ENCODE measurements at places on chromosomes 2 and 18.

DNA sequence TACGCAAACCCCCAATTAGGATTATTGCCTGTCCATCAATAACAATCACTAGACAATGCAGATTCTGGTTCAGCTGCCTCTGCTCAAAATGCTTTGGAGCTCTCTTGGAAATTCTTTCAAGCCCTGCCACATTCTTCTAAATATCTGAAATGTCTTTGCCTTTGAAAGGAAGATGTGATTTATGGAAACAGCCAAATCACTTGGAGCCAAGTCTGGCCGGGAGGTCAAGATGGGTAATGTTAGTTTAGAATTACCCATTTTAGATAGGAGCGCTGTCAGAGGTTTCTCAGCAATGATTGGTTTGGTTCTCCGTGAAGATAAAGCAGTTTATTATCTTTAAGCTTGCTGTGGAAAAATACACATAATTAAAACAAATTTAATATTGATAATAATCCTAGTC is 306.7 kb downstream of the SETBP1 start:
- no peak for DNase-seq

GRCh38 chr18:11274144-11274794 is 124.9 kb upstream of the PIEZO2 start:
- DNase-seq, result no peak

GRCh38 chr2:129779783-129780182 is 199.7 kb upstream of the RAB6C start:
- no peak for DNase-seq

DNA sequence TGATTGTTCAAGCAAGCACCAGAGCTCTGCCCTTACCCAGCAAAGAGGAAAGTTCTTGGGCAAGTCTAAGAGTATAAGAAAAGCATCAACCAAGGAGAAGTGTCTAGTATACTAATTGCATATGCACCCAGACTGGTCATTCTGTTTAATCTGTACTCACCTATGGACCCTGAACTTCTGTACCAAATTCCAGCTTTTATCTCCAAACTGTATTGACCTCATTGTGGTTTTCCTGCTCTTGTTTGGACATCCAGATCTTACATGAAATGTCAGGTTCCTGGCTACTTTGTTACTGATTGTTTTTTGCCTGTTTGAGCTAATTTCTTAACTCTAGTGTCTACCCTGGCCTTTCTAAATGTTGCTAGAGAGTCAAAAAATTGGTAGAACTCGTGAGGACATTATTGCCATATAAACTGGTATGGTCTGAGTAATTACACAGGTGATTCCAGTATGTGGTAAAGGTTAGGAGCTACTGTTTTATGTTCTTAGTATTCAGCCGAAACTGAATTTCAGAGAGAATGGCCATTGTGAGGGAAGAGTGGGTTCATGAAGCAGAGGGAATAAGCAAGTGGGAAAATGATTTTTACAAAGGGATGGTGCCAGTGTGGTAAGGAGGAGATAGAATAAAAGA is 146.3 kb downstream of the HNMT start:
- no peak for DNase-seq

DNA sequence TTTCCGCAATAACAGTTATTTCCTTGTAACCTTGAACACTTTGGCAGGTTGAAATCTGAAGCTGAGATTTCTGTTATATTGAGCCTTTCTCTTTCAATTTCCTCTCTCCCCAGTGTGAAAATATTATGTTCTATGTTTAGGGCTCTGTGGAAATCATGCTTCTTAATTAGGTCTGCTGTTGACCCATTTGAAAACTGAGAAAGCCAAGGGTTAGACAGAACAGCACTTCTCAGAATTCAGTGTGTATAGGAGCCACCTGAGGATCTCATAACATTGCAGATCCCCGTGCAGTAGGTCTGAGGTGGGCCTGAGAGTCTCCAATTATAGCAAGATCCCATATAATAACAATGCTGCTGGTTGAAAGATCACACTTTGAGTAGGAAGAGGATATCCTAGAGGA is 230.2 kb upstream of the NT5C1B start:
- no peak for DNase-seq

DNA sequence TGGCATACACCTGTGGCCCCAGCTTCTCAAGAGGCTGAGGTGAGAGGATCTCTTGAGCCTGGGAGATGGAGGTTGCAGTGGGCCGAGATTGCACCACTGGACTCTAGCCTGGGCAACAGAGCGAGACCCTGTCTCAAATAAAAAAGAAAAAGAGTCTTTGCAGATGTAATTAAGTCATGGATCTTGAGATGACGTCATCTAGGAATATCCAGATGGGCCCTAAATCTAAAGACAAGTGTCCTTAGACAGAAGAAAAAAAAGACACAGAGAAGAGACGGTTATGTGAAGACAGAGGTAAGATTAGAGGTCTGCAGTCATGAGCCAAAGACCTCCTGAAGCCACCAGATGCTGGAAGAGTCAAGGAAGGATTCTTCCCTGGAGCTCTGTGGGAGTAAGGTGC is 74.3 kb downstream of the RHOB start:
- DNase-seq, result no peak

GRCh38 chr2:73821227-73821626 is 7.5 kb upstream of the STAMBP start:
- DNase-seq, result no peak

DNA sequence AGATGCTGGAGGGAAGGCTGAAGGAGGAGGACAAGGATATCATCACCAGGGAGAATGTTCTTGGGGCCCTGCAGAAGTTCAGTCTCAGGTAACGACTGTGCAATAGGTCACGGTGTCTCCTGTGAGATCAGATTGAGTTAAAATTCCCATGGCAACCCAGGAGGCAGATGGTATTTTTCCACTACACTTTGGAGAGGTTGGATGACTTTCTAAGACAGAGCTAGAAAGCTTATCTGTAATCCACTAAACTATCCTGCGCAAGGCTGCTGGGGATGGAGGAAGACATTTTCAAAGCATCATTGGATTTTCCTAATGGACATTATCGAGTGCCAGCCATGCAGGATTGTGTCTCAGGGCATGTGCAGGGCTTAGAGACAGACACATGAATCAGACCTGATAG is 74.6 kb downstream of the ARMC9 start:
- no peak for DNase-seq

DNA sequence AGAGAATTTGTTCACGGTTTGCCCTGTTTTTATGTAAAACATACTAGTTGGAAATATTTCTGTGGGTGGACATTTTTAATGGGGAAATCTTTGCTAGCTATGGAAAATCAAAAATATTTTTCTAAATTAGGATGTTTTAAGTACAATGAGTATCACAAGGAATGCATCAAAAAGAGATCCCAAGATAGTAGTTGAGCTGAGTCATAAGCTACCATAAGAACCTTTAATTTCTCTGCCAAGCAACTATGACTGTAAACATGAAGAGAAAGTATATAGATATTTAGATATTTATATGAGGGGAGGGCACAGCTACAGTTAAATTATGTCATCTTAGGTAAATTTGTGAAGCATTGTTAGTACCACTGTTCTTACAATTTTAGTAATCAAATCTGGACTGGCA is 646.2 kb downstream of the XIRP2 start:
- no peak for DNase-seq

DNA sequence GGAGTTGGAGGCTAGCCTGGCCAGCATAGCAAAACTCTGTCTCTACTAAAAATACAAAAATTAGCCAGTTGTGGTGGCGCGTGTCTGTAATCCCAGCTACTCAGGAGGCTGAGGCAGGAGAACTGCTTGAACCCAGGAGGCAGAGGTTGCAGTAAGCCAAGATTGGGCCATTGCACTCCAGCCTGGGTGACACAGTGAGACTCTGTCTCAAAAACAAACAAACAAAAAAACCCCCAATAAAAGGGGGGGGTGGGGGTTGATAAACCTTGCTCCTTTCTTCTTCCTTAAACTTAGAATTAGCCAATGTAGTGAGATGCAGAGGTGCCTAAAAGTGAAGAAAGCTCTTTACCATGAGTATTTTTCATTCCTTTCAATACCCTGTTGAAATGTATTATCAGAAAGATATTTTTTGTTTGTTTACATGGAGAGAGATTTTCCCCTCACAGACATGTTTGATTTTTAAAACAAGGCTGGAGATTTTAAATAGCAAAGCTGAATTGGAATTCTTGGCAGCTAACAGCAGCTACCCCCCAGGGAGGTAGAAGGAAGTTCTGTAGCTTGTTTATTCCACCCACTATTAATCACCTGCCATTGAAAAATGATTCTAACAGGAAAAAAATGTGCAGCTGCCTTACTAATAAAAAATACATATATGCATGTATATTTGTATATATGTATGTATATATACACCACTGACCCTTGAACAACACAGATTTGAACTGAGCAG is 48.6 kb downstream of the GYPC start:
- DNase-seq, result no peak

DNA sequence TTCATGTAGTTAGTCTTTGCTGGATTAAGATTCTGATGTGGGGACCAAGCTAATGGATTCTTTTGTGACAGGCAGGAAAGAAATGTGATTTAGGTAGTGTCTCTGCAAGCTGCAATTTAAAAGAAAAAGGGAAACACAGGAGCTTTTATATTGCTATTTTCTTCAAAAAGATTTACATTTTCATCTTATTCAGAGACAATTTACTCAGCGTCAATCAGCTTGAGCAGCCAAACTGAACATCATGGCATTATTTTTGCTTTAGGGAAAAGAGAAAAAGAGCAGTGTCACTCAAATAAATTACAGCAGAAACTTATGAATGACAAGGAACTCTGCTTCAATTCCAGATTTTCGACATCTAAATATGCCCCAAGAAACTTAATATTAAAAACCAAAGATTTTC is 67.4 kb downstream of the PLA2R1 start:
- DNase-seq, result no peak

- DNase-seq, result no peak
Measured at GRCh38 chr2:2706306-2706705, 375.2 kb upstream of the MYT1L start.

DNA sequence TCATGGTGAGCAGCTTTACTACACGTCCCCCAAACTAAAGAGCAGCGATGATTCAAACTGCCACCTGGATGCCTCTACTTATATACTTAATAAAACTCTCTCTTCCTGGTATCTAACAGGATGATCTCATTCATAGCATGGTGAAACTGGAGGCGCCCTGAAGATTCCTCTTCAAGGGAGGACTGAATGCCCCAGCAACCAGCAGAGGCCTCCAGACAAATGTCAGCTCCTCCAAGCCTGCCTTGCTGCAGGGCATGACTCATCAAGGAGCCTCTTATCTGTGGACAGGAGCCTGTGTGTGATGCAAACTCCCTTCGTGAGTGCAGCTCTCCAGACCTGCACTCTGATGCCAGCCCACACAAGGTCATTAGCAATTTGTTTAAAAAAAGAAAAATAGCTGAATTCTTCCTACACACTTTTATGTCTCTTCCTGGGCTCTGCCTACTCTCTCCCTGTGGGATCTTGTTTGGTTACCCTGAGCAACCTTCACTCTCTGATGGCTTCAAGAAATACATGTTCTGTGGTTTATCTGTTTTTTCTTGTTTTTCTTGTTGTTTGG is 30.2 kb downstream of the LONRF2 start:
- DNase-seq, result peak; percentile 35

GRCh38 chr2:211390536-211391188 is 834.3 kb downstream of the CPS1 start:
- DNase-seq, result peak; percentile 64

GRCh38 chr2:25566694-25567093 is 106.7 kb downstream of the DTNB start:
- no peak for DNase-seq

DNA sequence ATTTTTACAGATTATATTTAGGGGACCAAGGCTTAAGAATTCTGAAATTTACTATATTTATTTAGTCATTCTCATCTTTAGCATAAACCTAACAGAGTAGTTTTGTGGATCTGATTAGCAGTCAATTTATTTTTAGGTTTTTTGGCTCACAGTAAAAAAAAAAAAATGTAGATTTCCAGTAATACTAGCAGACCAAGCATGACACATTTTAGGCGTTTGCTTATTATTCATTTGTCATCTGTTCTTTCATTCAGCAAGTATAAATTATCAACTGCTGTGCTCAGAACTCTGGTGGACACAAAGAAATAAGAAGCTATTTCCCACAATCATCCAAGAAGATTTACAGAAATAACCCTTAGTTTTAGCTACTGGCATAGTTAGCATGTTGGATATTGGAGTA is 20.6 kb downstream of the PDE1A start:
- no peak for DNase-seq

DNA sequence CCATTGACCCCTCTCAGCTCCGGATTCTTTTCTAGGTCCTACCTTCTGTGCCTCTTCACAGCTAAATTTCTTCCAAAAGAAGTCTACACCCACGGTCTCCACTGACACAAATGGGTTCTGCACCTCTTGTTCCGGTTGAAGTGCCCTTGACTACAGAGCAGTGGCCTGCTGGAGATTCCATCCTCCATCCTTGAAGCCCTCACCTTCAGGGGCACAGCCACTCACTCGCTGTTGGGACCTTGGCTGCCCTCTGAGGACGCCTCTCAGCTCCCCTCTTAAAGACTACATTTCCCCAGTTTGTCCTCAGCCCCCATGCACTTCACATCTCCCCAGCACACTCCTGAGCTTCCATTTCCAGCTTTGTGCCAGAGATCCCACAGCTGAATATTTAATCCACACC is 226.3 kb downstream of the ATAD2B start:
- no peak for DNase-seq

DNA sequence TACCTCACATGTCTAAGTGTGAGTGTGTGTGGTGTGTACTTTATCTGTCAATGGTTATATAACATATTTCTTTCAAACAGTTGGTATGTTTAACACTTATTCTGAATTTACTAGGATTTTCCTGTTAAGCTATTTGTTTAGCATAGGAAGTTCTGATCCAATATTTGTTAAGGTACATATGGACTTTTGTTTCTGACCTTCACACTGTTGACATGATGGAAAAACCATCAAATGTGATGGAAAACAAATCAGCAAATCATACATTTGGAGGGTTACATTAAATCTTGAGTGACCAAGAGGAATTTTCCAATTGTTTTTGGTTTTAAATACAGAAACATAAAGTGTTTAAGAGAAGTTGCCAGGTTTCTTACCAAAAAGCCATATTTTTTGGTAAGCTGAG is 638.9 kb downstream of the STK39 start:
- no peak for DNase-seq

GRCh38 chr18:6313415-6313814 is 101.3 kb downstream of the L3MBTL4 start:
- DNase-seq, result no peak

Data from eye (tissue), 1 donor.